Activated T-cell treated with anti-CD3 and anti-CD28 coated beads, Interleukin-2, amount 50 U/mL, for 24 hours (primary cell): ENCODE measurements at places on chromosomes 4 and X.
A peak's percentile ranks its signal among the peaks of the same experiment; 100 is the strongest.

DNA sequence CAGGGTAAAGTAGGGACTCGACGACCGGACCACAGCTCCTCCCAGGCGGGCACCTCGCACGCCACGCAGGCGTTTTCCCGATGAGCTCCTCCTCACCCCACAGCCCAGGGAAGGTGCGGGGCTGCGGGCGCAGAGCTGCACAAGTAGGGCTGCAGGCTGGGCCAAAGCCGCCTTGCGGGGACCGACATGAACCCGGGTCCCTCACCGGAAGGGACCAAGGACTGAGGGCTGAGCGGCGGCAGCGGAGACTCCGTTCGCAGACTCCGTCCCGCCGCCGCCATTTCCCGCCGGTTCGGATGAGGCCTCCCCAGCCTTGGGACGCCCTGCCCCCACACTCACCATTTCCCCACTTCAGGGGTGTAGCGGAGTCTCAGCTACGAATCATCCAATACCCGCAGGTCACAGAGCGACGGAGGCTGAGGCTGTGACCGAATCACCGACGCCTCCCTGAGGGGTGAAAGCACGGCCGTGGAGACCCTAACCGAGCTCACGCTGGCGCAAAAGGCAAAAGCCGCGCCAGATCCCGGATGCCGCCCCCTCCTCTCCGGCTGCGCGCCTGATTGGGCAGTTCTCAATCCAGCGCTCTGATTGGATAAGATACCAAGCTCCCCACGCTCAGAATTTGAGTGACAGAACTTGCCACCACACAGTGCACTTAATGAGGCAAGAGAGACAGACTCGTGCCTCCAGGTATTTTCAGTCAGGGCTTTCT, at the start of gene ZNF732:
TSS of gene ZNF732 (minus strand) at position 506 of the 712 bp plus-strand sequence. CDS start at position 342, 164 bp downstream.
- H3K27me3 ChIP-seq: peaks cover 57% of the 10 kb centered on the region
- H3K36me3 ChIP-seq: peaks cover 20% of the 10 kb centered on the region
- peaks cover 11% of the 10 kb centered on the region for H3K4me1 ChIP-seq
- no peak within 1 kb of the TSS for H3K27ac ChIP-seq

DNA sequence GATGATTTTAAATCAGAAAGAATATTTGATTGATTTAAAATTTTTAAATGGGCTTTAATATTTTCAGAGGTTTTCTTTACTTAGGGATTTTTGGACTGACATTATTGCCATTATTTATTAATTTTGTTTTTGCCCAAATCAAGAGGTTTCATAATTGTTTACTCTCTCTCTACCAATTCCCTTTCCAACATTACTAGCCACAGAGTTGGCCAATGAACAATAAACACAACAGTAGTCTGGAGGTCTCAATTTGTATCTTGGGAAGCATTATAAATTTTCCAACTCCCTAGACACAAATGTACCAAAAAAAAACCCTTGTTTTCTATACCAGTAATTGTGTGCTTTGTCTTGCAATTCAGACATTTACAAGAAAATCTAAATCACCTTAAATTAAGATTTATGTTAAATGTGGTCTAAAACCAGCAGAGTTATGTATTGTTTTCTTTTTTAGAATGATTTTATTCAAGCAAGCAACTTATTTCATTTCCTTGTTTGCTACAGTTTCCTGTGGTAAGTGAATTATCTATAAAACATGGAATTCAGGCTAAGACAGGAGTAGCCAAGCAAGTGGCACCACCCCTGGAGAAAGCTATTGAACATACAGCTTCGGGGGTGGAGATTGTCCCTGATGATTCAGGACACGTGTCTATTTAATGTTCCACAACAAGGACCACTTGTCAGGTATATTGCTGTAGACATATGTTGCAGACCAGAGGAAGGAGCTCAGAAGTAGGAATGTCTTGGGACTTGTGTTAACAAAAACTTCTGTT, 622 bp downstream of the KLKB1 start:
- no peaks in the 10 kb centered on the region for H3K4me1 ChIP-seq
- H3K36me3 ChIP-seq: peaks cover 23% of the 10 kb centered on the region
- H3K27me3 ChIP-seq: no peaks in the 10 kb centered on the region
- H3K27ac ChIP-seq: no peak overlapping the region
- no peak for DNase-seq
- no peak overlapping the region for H3K4me3 ChIP-seq

- H3K4me3 ChIP-seq: no peak overlapping the region
- H3K27ac ChIP-seq: no peak overlapping the region
- H3K4me1 ChIP-seq: peaks cover 5% of the 10 kb centered on the region
These were observed 255.8 kb downstream of the COL25A1 start for GRCh38 chr4:109046471-109047201.

DNA sequence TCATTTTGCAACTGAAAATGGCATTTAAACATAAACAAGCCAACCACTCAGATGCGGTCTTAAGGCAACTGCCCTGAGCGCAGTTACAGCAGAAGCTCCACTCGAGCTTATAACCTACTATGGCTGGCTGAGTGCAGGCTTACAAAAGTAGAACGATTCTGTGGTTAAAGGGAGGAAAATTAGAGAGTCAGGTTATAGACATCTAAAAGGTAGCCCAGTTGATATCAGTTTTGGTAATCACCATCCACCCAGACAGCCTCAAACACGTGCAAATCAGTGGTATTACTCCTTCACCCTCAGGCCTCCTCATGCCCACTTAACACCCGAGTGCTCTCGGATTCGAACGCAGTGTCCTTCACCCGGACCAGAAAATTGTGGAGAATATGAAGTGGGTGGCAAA, 3.1 kb downstream of the LEF1 start:
- H3K27ac ChIP-seq: peak overlapping the region; percentile 92
- peaks cover 54% of the 10 kb centered on the region for H3K4me1 ChIP-seq
- H3K27me3 ChIP-seq: peaks cover 13% of the 10 kb centered on the region
- DNase-seq: no peak

DNA sequence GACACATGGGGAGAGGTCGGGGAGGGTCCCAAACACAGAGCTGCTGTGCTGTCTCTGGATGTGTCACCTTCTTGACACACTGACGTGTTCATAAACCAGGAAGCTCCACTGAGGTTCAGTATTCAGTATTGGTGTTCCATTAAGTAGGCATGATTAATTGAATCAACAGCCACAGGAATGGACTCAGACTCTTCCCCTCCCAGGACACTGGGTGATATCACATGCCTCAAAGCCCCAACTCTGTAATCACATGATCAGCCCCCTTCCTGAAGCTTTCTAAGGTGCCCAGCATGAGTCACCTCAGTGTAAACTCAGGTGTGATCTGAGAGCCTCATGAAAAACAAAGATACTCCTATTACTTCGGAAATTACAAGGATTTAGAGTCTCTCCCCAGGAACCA, 21.1 kb upstream of the HNRNPD start:
- H3K27ac ChIP-seq: no peak overlapping the region
- no peak overlapping the region for H3K4me3 ChIP-seq
- no peaks in the 10 kb centered on the region for H3K4me1 ChIP-seq
- no peaks in the 10 kb centered on the region for H3K36me3 ChIP-seq
- DNase-seq: no peak

GRCh38 chr4:103137446-103137827, 37.8 kb upstream of the BDH2 start:
- H3K27ac ChIP-seq: no peak overlapping the region
- peaks cover 10% of the 10 kb centered on the region for H3K4me1 ChIP-seq
- H3K36me3 ChIP-seq: peaks cover 49% of the 10 kb centered on the region
- no peaks in the 10 kb centered on the region for H3K27me3 ChIP-seq

DNA sequence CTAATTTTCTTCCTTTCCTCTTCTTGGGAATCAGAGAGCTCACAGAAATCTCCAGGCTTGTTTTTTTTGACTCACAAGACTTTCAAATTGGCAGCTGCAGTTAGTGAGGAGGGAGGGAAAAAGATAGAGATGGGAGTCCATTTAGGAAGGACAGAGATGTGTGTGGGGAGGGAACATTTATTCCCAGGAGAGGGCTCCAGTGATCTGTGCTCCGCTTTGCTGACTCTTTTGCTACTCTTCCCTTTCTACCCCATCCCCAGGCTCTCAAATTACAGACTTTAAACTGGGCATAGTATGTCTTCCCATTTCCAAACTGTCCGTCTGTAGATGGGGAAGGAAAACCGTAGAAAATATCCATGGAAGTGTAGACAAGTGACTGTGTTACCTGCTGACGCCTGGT, 39.1 kb upstream of the UCP1 start:
- DNase-seq: no peak
- peaks cover 26% of the 10 kb centered on the region for H3K27me3 ChIP-seq
- no peak overlapping the region for H3K4me3 ChIP-seq
- no peaks in the 10 kb centered on the region for H3K4me1 ChIP-seq

GRCh38 chr4:16229604-16230003, 3.3 kb upstream of the TAPT1 start:
- H3K36me3 ChIP-seq: peaks cover 23% of the 10 kb centered on the region
- no peaks in the 10 kb centered on the region for H3K27me3 ChIP-seq
- peaks cover 48% of the 10 kb centered on the region for H3K4me1 ChIP-seq

- H3K27ac ChIP-seq: no peak overlapping the region
- no peak for DNase-seq
- peaks cover 24% of the 10 kb centered on the region for H3K27me3 ChIP-seq
- H3K4me1 ChIP-seq: peaks cover 27% of the 10 kb centered on the region
These were observed 44.6 kb downstream of the CXorf58 start for GRCh38 chrX:23952391-23952790.

DNA sequence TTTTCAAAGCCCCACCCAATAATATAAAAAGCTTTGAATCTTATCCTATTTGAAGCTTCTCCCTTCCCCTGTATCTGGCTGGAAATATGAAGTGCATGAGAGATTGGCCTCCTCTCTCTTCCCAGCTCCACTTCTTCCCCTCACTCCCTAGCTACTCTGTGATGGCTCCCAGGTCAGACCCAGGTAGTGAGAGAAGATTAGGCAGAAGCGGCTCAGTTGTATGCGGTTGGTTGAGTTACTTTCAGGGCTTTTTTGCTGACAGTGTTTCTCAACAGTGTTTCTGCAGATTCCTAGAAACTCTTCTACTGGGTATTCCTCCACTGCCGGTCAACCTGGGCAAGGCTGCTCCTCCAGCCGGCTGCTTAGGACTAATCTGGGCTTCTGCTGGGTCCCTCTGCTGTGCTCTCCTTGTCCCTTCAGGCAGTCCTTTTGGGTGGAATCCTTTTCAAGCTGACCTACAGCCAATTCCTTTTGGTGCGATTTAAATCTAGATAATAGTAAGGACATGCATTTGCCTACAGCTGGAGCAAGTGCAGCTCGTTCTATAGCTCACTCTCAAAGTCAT, 87.4 kb upstream of the SLC7A11 start:
- H3K27me3 ChIP-seq: no peaks in the 10 kb centered on the region
- no peak overlapping the region for H3K4me3 ChIP-seq
- DNase-seq: no peak
- H3K27ac ChIP-seq: no peak overlapping the region

DNA sequence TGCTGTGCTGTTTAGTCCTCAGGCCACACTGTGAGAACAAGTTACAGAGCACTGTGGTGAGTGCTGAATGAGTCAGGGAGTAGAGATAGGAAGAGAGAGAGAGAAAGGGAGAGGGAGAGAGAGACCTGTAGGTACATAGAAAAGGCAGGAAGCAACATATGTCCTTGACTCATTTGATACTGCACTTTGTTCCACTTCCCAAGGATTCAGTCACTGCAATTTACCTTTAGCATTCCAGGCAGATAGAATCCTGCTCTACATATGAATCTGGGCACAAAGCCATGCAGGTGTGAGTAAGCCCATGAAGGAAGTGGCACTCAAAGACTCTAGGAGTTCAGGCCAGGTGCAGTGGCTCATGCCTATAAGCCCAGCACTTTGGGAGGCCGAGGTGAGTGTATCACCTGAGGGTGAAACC, 1.0 kb upstream of the DAPP1 start:
- H3K27me3 ChIP-seq: no peaks in the 10 kb centered on the region
- peak overlapping the region; percentile 85 for H3K4me3 ChIP-seq
- peak overlapping the region; percentile 92 for H3K27ac ChIP-seq
- peaks cover 20% of the 10 kb centered on the region for H3K36me3 ChIP-seq
- DNase-seq: no peak

- H3K36me3 ChIP-seq: no peaks in the 10 kb centered on the region
- H3K4me1 ChIP-seq: no peaks in the 10 kb centered on the region
- no peak overlapping the region for H3K4me3 ChIP-seq
- no peak for DNase-seq
- H3K27ac ChIP-seq: no peak overlapping the region
- peaks cover 3% of the 10 kb centered on the region for H3K27me3 ChIP-seq
These were observed 35.9 kb downstream of the ADRA2C start for GRCh38 chr4:3801931-3802550.

DNA sequence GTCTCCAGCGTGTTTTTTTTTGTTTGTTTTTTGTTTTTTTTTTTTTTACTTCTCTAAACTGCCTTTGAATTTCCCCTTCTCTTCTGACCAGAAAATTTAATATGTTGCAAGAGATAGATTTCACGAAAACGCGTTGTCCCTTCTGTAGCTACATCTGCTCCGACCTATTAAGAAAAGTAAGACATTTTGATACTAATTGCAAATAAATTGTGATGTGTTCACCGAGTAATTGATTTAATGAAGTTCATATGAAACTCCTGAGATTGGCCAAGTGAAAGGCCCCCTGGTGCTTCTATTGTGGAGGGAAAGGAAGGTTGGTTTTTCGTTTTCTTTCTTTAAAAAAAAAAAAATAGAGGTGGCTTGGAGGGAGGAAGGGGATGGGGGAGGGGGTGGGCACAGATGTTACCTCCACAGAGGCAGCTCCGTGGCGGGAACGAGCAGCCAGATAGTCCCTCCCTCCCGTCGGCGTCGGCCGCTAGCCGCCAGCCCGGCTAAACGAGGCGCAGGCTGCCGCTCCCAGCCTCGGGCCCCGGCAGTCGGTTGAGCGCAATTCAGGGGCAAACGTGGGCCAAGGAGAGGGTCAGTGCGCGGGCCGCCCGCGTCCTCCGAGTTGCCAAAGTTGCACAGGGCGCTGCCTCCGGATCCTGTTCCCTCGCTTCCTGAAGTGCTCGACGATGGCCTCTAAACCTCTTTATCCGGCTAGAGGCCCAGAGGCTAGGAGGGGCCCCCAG, 139.1 kb upstream of the ZIC3 start:
- H3K4me1 ChIP-seq: peaks cover 8% of the 10 kb centered on the region
- H3K27me3 ChIP-seq: peaks cover 91% of the 10 kb centered on the region
- no peak overlapping the region for H3K27ac ChIP-seq
- H3K4me3 ChIP-seq: peak overlapping the region; percentile 70
- DNase-seq: no peak

- no peaks in the 10 kb centered on the region for H3K4me1 ChIP-seq
- H3K27ac ChIP-seq: no peak overlapping the region
- peaks cover 27% of the 10 kb centered on the region for H3K27me3 ChIP-seq
- no peak overlapping the region for H3K4me3 ChIP-seq
- no peaks in the 10 kb centered on the region for H3K36me3 ChIP-seq
- DNase-seq: no peak
These were observed 3.4 kb upstream of the S100G start for GRCh38 chrX:16646366-16647138.
